Stimulated activated naive B cell treated with anti-CD40 and anti-IgM and Interleukin-4, amounts not matched to agents 10 μg/mL and 1 μg/mL and 100 μg/mL, for 72 hours (primary cell): ENCODE measurements at places on chromosomes 3 and 15.
A peak's percentile ranks its signal among the peaks of the same experiment; 100 is the strongest.

DNA sequence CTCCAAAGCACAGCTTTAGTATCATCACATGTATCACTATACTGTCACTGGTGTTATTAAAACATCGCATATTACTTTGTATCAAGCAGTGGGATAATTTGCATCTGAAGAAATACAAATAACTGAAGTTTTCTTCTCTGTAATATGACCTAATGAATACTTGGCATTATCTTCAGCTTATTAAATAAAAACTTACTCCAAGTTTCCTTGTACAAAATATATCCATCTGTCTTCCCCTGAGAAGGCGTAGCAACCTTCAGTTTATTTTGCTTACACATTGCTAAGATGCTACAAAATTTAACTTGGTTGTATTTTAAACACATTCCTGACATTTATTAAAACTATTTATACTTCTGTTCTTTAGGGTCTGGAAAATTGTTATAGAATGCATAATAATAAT, 13.7 kb downstream of the FGF7 start:
- H3K27ac ChIP-seq, result no peak overlapping the region
- no peaks in the 10 kb centered on the region for H3K36me3 ChIP-seq
- no peak for DNase-seq
- no peak overlapping the region for H3K4me3 ChIP-seq
- H3K27me3 ChIP-seq, result no peaks in the 10 kb centered on the region

DNA sequence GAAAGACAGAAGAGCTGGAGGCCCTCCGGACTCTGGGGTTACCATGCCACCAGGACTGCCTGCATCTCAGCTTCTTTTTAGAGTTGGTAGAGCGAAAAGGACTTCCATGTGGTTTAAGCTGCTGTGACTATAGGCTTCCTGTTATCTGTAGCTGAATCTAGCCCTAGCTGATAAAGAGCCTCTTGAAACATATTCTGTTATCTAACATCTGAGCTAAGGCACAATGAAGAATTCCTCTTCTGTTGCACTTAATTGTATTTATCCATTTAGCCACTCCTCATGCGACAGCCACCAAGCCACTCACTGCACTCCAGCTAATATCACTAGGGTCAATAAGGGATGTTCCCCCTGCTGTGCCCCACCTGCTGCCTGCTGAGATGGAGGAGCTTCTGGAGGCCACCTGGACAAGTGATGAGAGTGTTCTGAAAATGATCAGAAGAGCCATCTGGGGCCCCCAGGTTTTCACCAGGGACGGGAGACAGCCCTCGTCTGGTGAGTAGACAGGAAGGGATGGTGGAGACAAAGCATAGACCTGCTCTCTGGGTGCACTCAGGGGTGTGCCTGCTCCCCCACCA, 94.6 kb upstream of the PLXNA1 start:
- no peak overlapping the region for H3K4me3 ChIP-seq
- no peak for DNase-seq
- H3K27ac ChIP-seq, result peak overlapping the region; percentile 52
- H3K27me3 ChIP-seq, result no peaks in the 10 kb centered on the region

- peaks cover 4% of the 10 kb centered on the region for H3K27me3 ChIP-seq
- no peaks in the 10 kb centered on the region for H3K36me3 ChIP-seq
- DNase-seq, result no peak
- H3K4me1 ChIP-seq, result peaks cover 6% of the 10 kb centered on the region
- no peak overlapping the region for H3K27ac ChIP-seq
- H3K4me3 ChIP-seq, result no peak overlapping the region
Observed at GRCh38 chr15:20358066-20358778, 183.4 kb downstream of the GOLGA6L6 start.

DNA sequence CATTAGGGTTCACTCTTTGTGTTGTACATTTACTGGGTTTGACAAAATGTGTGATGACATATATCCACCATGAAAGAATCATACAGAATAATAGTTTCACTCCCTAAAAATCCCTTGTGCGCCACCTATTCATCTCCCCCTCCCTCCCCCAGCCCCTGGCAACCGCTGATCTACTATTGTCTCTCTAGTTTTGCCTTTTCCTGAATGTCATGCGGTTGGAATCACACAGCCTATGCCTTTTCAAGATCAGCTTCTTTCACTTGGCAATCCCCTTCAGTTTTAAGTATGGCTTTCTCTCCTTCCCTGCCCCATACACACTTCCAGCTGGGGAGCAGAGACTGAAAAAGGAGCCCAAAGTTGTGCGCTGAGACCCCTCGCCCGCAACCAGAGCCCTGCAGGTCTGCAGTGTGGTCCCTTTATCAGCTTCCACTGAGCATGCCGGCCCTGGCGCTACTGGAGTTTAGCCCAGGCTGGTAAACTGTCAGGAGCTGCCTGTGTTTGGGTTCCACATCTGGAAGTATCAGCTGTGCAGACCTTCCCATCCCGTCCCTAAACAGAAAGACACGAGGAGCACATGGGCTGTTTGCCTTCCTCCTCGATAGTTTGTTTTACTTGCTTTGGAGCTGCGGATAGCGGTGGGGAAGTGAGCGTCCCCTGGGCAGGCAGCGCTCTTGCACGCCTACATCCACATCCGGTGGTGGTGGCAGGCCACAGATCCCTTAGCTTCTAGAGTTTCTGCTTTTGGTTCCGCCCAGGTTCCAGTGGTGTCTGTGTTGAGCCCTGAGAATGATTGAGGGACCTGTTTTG, 12.3 kb downstream of the BOC start:
- peak; percentile 57 for DNase-seq
- H3K4me3 ChIP-seq, result peak overlapping the region; percentile 63
- peak overlapping the region; percentile 71 for H3K27ac ChIP-seq
- H3K36me3 ChIP-seq, result no peaks in the 10 kb centered on the region

- H3K4me3 ChIP-seq, result no peak overlapping the region
- peaks cover 10% of the 10 kb centered on the region for H3K4me1 ChIP-seq
- no peaks in the 10 kb centered on the region for H3K27me3 ChIP-seq
Observed at GRCh38 chr3:179702271-179702947, 49.6 kb downstream of the USP13 start.

- peaks cover 52% of the 10 kb centered on the region for H3K4me1 ChIP-seq
- H3K4me3 ChIP-seq, result peak overlapping the region; percentile 57
- peak; percentile 79 for DNase-seq
- H3K36me3 ChIP-seq, result no peaks in the 10 kb centered on the region
- H3K27ac ChIP-seq, result peak overlapping the region; percentile 88
Observed at GRCh38 chr3:45567730-45568172, 26.8 kb upstream of the LIMD1 start.

- H3K4me3 ChIP-seq, result no peak overlapping the region
- no peaks in the 10 kb centered on the region for H3K4me1 ChIP-seq
- H3K36me3 ChIP-seq, result no peaks in the 10 kb centered on the region
- H3K27me3 ChIP-seq, result peaks cover 6% of the 10 kb centered on the region
- no peak overlapping the region for H3K27ac ChIP-seq
Observed at GRCh38 chr3:55511895-55512570, 24.9 kb upstream of the WNT5A start.

DNA sequence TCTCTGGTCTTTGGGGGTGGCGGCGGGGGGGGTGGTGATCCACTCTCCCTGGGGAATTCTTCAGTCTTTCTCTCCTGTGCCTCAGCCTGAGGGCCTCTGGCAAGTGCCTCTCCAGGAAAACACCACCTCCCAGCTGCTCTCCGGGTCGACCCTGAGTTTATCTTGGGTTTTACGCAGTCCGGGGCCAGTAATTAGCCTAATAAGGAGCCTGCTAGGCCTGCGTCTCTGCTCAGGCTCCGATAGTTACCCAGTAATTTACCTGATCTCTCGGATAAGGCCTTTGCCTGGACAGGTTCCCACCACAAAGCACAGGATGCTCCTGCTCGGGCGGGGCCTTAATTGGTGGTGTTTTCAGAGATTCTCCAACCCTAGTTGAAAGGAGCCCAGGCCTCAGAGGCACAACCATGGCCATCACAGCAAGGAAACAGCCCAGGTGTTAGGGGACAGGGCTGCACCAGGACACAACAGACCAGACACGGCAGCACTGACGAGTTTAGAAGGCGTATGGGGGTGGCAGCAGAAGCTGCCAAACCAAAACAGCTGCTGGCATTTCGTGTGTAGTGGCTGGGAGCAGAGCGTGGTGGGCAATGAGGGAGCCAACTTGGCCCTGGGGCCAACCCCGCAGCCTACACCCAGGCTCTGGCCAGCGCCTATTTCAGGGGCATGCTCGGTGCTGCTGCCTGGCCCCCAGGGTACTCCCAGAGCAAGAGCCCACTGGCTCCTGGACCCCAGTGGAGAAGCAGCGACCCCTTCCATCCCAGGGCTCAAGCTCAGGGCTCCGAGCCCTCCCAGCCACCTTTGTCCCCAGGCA, 71.4 kb downstream of the KLF13 start:
- no peak for DNase-seq
- H3K4me3 ChIP-seq, result no peak overlapping the region
- H3K27ac ChIP-seq, result peak overlapping the region; percentile 14
- H3K36me3 ChIP-seq, result no peaks in the 10 kb centered on the region

GRCh38 chr3:77053795-77054194, 13.9 kb downstream of the ROBO2 start:
- no peaks in the 10 kb centered on the region for H3K4me1 ChIP-seq
- no peaks in the 10 kb centered on the region for H3K27me3 ChIP-seq
- no peak for DNase-seq
- H3K36me3 ChIP-seq, result no peaks in the 10 kb centered on the region
- no peak overlapping the region for H3K27ac ChIP-seq

GRCh38 chr15:92627014-92627413, 28.6 kb downstream of the FAM174B start:
- H3K27ac ChIP-seq, result no peak overlapping the region
- H3K4me3 ChIP-seq, result no peak overlapping the region
- H3K27me3 ChIP-seq, result peaks cover 11% of the 10 kb centered on the region
- H3K4me1 ChIP-seq, result peaks cover 7% of the 10 kb centered on the region
- no peak for DNase-seq

DNA sequence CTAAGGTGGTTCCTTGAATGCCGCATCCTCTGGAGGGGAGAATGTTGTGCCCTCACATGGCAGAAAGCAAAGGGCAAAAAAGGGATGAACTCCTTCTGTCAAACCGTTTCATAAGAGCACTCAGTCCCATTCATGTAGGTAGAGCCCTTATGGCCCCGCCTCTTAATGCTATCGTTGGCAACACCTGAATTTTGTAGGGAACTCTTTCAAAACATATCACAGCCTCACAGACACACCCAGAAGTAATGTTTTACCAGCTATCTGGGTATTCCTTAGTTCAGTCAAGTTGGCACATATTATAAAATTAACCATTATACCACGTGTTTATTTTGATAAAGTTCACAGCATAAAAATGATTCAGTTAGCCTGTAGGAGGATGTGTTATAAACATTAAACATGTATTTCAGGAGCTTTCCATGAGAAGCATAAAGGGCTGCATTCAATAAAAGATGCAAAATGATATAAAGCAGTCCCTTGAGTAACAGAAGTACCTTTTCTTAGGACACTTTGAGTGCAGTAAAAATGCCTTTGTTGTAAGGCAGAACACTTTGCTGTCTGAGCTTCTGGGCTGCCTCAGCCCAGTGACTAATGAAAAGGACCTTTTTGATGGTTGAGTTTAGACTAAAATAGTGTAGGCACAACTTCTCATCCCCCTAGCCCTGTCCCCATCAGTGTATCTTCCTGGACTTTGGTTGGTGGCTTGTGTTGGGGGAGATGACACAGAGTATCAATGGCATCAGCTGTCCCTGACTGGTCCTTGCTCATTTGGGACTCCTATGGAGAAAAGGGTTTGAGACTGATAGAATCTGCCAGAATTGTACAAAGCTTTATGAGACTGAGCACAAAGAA, 263.5 kb upstream of the TPRG1 start:
- peaks cover 9% of the 10 kb centered on the region for H3K36me3 ChIP-seq
- peak overlapping the region; percentile 90 for H3K27ac ChIP-seq
- H3K27me3 ChIP-seq, result no peaks in the 10 kb centered on the region
- no peak for DNase-seq
- no peak overlapping the region for H3K4me3 ChIP-seq

GRCh38 chr15:98543237-98543636, 105.1 kb upstream of the IGF1R start:
- H3K27ac ChIP-seq, result no peak overlapping the region
- no peaks in the 10 kb centered on the region for H3K36me3 ChIP-seq
- no peak for DNase-seq
- peaks cover 6% of the 10 kb centered on the region for H3K4me1 ChIP-seq
- H3K4me3 ChIP-seq, result no peak overlapping the region

- H3K4me1 ChIP-seq, result peaks cover 21% of the 10 kb centered on the region
- H3K4me3 ChIP-seq, result no peak overlapping the region
- no peaks in the 10 kb centered on the region for H3K27me3 ChIP-seq
- H3K36me3 ChIP-seq, result peaks cover 25% of the 10 kb centered on the region
Observed at GRCh38 chr3:136950623-136951022, 7.2 kb upstream of the IL20RB start.

- no peaks in the 10 kb centered on the region for H3K4me1 ChIP-seq
- no peak overlapping the region for H3K4me3 ChIP-seq
- H3K36me3 ChIP-seq, result no peaks in the 10 kb centered on the region
- H3K27ac ChIP-seq, result no peak overlapping the region
- DNase-seq, result no peak
Observed at GRCh38 chr3:156448300-156448699, 106.6 kb downstream of the SSR3 start.

DNA sequence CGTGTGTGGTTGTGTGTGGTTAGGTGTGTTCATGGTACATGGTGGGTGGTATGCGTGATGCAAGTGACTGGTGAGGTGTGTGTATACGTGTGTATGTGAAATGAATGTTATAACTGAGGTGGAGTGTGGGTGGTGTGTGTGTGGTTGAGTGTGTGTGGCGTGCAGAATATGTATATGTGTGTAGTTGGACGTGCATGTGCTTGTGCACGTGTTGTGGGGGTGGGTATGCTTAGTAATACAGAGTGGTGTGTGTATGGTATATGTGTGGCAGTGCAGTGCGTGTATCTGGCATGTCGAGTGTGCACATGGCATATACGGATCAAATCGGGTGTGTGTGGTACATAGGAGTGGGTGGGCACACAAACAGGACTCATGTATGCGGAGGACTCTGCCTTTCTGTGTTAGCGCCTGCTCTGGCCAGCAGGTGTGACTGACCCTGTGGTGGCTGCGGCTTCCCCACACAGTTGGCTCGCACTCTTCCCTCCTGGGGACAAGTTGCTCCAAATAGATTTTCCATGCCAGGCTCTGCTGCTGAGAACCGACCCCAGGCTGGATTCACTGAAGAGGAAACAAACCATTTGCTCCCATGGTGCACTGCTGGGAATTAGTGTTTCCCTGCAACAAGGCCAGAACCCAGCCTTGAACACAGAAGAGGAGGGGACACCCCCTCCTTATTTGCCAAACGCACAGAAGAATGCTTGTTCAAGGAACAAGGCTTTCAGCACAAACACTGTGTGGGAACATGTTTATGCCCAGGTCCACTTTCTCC, 1.2 kb upstream of the C3orf70 start:
- H3K36me3 ChIP-seq, result no peaks in the 10 kb centered on the region
- H3K27ac ChIP-seq, result no peak overlapping the region
- no peak for DNase-seq
- H3K4me1 ChIP-seq, result peaks cover 2% of the 10 kb centered on the region
- no peak overlapping the region for H3K4me3 ChIP-seq
- peaks cover 35% of the 10 kb centered on the region for H3K27me3 ChIP-seq
